ENCODE measurements at places on chromosomes 7 and 10. TPM values are rescaled to one million over a fixed set of nuclear protein-coding genes. Genes with fewer than 3 reads are reported as not detected.

DNA sequence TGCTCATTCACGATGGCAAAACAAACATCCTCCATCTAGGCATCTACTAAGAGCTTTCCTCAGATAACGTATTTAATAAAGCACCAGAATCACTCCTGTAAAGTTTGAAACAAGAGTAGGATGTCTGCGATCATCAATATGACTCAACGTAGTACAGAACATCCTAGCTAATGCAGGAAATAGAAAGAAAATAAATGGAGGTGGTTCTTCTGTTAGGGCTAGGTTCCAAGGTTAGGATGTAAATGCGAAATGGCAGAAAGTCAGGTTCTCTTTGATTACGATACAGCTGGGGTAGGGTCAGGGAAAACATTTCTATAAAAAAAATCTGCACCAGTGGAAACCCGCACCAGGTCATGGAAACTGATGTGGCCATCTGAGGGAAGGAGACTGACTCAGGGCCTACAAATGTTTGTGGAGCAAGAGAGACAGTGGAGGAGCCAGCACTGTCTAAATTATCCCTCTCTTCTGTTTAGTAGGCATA is 29.1 kb downstream of the CCDC6 start:
- no peak for DNase-seq

DNA sequence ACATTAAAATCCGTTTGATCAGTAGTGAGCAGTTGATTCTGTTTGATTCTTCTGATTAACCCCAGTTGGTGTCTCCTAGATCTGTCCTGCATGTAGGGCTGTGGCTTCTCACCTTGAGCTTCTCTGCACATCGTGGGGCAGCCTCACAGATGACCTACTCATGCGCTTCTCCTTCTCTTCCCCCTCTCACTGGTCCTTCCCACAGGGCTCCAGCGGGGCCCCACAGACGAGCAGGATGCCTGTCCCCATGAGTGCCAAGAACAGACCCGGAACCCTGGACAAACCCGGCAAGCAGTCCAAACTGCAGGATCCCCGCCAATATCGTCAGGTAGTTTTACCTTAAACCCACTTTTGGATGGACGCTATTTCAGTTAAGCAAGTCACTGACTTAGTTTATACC is 178.9 kb downstream of the ARHGAP21 start:
- no peak for DNase-seq

DNA sequence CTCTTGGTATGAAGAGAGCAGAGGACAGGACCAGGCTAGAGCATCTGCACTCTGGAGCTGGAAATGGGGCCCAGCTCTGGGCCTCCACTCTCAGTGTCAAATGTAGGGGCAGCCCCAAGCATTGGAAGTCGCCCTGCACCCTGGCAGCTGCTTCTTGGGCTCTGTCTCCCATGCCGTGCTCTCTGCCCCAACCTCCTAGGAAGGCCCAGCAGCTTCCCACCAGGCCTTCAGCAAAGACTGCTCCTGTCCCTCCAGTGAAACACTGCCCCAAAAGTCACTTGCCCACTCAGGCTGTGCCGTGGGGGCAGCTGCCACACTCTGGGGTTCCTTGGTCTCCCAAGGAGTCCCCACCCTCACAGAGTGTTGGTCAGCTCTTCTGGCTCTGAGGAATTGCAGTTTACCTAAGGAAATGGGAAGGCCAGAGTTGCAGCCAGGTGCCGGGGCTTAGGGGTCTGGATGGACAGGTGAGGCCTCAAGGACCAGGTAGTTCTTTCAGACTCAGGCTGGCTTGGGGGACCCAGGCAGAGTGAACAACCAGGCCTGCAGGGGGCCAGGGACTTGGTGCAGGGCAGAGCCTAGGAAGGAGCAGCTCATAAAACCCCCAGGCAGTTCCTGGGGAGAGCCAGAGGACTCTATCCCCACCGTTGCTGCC is 9.4 kb upstream of the OPN4 start:
- DNase-seq: no peak

Gene GSAP
- 40.9 TPM for total RNA-seq

Measured in left lung (tissue), 14 donors.